Activated CD4-positive, alpha-beta T cell treated with anti-CD3 and anti-CD28 coated beads, Interleukin-2, amount 50 U/mL, for 24 hours (primary cell): ENCODE measurements at places on chromosomes 2 and 18.

- DNase-seq = peak; percentile 61
These were observed 6.5 kb upstream of the CAPN10 start for GRCh38 chr2:240579771-240580614.

GRCh38 chr2:60104514-60105505, 448.6 kb downstream of the BCL11A start:
- no peak for DNase-seq

DNA sequence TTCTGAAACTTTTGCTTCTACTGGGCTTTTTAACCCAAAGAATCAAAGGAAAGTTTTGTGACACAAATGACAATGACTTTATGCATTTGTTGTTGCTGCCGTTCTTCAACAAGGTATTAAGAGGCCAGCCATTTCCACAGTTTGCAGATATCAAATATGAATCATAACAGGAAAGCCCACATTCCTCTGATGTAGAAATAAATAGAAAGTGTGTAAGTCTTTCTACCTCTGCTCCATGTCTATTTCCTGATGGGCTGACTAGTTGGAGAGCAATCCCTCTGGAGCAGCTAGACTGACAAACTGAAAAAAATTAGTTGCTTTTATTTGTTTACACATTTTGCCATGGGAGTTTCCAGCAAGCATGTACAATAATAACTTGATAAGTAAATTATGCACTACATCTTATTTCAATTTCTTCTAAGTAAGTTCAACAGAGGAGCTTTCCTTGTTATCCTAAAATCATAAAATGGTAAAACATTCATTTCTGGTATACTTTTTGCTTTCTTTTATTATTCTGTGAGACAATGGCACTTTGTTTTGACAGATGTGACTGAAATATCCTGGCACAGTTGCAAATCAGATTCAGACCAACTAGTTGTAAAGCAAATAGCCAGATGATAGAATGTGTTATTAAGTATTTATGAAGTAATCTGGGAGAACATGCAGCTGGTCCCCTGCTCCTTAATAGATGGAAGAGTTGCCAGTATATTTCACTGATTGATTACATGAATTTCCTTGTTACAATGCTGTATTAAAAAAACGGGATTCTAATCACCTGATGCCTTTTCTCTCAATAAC, 266.7 kb downstream of the METTL4 start:
- no peak for DNase-seq

GRCh38 chr2:28444956-28445355, 50.9 kb upstream of the PLB1 start:
- no peak for DNase-seq

DNA sequence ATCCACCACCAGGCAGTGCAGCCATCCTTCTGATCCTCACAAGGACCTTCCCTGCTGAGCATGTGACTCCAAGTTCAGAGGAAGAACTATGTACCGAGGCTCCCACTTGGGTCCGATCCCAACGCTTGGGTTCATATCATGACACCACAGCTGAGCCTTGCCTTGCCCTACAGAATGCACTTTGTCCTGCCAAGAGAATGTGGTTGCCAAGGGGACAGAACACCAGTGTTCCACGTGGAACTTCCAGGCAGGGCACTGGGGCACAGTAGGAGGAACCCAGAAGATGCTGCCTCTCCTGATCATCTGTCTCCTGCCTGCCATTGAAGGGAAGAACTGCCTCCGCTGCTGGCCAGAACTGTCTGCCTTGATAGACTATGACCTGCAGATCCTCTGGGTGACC, at the start of gene TEX51:
Gene TEX51, plus strand, starts transcription at position 255 of the 400 bp plus-strand sequence. Its CDS starts 29 bp downstream, at position 284.
- no peak for DNase-seq

- no peak for DNase-seq
These were observed 229.2 kb upstream of the RGPD4 start for GRCh38 chr2:107597507-107597906.

- DNase-seq = no peak
These were observed 8.2 kb downstream of the ZFP36L2 start for GRCh38 chr2:43218155-43218701.

- no peak for DNase-seq
These were observed 49.3 kb upstream of the KCNH7 start for GRCh38 chr2:162887902-162888301.

DNA sequence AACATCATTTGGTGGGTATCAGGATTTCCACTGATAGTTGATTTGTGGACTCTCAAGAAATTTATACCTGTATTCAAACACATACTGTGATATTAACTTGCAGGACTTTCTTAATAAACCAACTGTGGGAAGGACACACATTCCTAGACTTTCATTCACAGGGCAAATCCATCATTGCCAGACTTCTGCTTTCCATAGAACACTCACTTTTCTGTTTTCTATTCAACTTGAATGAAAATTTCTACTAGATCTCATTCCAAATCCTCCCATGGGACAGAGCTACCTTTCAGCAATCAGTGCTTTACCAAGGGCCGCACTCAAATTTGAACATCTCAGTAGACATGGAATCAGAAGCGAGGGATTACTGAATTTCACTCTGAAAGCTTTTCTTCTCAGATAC, 612.5 kb downstream of the IRS1 start:
- DNase-seq = no peak

GRCh38 chr2:240139666-240140393, 628 bp downstream of the OTOS start:
- no peak for DNase-seq

DNA sequence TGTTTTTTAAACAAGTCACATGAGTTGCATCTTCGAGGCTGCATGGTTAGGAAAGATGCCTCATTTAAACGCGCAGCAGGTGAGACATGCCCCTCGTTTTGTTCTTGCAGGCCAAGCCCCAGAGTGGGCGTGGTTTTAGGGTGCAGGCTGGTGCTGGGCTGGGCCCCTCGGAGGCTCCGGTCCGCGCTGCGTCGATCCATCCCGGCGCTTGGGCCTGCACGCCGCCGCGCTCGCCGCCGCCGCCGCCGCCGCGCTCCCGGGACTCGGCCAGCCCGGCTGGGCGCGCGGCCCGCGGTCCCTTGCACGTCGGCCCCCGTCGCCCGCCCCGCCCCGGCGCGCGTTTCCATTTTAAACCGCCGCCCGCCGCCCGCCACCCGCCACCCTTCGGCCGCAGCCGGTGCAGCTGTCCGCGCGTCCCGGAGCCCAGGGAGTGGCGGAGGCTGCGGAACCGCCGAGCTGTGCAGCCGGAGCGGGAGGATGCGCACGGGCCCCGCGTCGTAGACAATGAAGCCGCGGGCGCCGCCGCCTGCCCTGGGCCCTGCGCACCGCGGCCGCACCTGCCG, 175.5 kb downstream of the AGAP1 start:
- DNase-seq = no peak

DNA sequence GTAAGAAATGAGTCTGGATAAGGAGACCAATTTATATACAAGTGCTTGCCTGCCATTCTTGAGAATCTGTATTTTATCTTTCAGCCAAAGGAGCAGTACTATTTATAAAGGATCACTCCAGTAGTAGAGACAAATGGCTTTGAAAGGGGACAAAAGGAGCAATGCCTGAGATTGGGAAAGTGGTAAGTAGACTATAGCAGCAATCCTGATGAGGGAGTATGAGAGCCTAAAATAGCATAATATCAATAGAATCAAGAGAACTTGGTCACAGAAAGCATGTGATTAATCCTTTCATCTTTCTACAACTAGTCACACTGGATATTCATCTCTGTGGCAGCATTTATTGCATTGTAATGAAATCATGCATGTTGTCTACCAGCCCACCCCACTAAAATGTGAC, 20.2 kb downstream of the NRXN1 start:
- no peak for DNase-seq

GRCh38 chr2:50309503-50309902, 722.4 kb downstream of the NRXN1 start:
- no peak for DNase-seq

DNA sequence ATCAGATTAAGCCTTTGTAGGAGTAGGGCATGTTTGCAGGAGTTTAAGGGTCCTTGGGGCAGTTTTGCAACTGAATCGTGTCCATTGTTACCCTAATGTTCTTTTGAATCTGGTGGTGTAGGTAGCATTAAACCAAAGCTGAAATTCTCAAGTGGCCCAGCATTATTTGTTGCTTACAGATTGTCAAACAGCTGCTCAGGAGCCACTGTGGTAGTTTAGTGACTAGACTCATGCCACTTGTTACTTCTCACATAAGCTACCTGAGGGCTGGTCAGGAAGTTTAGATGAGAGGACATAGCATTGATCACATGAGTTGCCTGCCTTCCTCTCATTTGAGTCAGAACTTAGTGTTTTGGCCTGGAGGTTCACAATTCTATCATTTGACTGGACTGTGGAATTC, 157.6 kb downstream of the HAUS1 start:
- DNase-seq = no peak

DNA sequence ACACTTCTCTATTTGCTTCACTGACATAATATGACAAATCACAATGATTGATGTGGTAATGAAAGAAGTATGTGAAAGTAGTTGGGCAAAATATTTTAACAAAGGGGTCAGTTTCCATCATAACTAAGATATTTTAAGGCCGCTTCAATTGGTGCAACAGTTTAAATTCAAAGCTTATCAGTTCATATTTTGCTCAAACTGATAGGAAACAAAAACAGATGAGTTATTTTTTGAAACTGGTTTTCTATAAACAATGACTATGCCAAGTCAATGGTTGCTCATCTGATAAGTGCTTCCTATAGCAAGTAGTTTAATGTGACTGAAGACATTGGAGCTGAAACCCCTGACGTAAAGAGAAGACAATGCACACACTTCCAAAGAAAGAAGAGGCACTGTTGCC, 1290.7 kb downstream of the SUCLG1 start:
- no peak for DNase-seq
